ENCODE measurements at places on chromosomes 12 and 14.

- no peak for DNase-seq
These were observed 243.5 kb downstream of the BCL11B start for GRCh38 chr14:99028521-99028920.

- no peak for DNase-seq
These were observed 693.4 kb downstream of the NOVA1 start for GRCh38 chr14:25904446-25904845.

GRCh38 chr14:23396126-23396525 lies 11.9 kb downstream of the MYH6 start:
- DNase-seq = no peak

DNA sequence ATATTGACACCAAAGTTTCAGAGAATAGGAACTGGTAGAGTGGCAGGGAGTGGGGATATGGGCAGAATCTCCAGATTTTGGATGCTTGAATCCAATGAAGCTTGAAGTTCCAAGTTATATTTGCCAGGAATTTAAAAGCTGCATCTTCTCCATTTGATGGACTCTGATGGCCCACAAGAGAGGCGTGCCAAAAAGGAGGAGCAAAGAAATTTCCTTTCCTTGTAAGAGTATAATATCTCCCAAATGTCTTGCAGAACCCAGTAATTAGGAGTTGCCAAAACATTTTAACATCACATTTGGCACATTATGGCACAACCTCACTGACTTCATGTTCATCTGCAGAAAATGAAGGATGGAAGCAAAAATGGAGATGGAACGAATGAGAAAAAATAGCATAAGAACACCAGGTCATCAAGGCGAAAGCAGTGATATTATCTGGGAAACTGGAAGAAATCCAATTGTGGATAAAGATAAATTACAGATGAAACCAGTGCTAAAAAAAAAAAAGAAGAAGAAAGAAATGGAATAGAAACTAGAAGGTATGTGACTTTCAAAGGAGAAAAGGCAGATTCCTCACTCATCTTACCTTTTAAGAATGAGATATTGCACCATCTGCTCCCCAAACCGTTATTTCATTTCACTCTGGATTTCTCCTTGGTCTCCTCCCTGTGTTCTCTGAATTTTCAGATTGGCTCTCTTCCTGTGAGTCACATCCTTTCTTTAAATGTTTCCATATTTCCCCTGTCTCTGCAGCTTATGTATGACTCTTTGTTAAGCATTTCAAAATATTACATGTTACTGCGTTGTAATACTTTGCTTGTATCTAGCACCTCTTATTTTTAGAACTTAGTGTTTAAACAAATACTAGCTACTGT lies 13.5 kb upstream of the FLRT2 start:
- no peak for DNase-seq

DNA sequence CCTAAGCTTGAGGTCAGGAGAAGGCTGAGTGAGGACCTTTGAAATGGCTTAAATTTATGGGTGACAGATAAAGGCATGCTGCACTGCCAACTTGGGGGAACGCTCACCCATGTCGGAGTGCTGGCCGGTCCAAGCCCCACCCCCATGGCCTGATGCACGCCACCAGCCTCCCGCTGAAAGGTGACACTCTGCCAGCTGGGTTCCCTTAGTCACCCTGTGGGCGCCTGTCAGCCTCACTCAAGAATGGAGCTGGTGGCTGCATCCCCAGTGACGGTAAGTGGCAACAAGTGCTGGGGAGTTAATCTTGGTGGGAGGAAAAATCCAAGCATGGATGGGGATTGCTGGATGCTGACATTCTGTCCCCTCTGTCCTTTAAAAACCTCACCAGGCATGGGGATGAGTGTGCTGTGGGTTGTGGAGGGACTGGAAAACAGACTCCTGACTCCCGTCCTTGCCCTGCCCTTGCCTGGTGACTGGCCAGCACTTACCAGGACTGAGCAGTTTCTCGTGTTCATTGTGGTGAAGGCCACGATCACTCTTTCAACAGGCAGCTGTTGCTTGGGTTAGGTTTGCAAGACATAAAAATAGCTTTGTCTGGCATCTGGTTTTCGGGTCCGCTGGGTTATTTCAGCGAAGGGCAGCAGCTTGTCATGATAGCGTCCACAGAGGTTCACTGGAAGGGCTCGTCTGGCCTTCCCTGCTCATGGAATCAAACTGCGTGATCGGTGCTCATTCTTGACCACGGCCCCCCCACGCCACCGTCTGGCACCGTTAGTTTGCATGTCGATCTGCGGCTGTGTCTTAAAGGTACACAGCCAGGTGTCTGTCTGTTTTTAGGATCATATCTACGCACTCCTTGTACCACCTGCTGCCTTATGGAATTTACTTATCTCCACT lies 15.0 kb downstream of the ACACB start:
- DNase-seq = peak; percentile 29

DNA sequence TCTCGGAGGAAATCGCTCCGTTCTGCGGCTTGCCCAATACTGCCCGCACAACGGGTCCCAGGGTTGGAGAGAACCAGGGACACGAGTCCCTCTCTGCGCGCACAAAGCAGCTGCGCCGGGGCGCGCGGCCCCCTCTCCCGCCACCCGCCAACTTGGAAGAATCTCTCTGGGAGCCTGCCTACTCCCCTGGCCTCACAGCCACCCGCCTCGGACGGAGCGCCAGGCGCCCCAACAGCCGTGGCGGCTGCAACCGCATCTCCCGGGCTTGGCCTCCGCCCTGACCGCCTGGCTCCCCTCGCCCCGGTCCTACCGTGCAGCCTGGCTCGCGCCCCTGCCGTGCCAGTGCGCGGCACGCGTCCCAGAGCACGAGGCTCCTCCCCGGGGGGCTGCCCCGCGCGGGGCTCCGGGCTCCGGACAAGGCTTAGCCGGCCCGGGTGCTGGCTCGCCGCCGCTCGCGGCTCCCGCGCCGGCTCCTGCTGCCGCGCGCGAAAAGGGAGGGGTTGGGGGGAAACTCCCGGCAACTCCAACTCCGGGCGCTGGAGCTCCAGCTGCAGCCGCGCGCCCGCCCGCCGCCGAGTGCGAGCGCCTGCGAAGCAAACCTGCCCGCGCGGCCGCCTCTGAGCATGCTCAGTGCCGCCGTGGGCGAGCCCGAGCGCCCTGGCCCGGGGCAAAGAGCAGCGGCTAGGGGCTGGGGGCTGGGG lies at the start of gene STXBP6:
Gene STXBP6, minus strand, starts transcription at position 580 of the 701 bp plus-strand sequence. CDS start 75,329 bp downstream, outside the sequence.
- peak; percentile 58 for DNase-seq

DNA sequence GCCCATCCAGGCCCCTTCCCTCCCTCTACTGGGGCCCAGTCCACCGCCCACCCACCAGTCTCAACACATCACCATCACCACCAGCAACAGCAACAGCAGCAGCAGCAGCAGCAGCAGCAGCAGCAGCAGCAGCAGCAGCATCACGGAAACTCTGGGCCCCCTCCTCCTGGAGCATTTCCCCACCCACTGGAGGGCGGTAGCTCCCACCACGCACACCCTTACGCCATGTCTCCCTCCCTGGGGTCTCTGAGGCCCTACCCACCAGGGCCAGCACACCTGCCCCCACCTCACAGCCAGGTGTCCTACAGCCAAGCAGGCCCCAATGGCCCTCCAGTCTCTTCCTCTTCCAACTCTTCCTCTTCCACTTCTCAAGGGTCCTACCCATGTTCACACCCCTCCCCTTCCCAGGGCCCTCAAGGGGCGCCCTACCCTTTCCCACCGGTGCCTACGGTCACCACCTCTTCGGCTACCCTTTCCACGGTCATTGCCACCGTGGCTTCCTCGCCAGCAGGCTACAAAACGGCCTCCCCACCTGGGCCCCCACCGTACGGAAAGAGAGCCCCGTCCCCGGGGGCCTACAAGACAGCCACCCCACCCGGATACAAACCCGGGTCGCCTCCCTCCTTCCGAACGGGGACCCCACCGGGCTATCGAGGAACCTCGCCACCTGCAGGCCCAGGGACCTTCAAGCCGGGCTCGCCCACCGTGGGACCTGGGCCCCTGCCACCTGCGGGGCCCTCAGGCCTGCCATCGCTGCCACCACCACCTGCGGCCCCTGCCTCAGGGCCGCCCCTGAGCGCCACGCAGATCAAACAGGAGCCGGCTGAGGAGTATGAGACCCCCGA lies 6.8 kb upstream of the RNU7-1 start:
- DNase-seq = no peak

GRCh38 chr12:102107970-102108369 lies 11.9 kb downstream of the NUP37 start:
- no peak for DNase-seq

DNA sequence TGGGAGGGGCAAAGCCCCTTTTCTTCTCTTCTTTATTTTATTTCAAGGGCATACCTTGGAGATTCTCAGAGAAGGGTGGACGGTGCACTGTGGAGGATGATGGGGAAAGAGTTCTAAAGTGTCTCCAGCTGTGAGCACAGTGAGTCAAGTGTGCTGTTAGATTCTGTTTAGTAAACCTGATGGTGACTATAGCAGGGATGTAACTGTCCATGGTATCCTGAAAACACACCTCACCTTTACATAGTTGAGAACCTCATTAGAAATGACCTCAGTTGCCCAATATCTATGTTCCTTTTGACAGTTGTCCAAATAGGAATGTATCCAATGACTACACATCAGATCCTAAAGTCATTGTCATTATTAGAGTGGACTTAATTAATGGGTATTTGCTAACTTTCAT lies 38.0 kb downstream of the CNTN1 start:
- DNase-seq = no peak

GRCh38 chr12:102568276-102568675 lies 87.9 kb upstream of the IGF1 start:
- DNase-seq = no peak

DNA sequence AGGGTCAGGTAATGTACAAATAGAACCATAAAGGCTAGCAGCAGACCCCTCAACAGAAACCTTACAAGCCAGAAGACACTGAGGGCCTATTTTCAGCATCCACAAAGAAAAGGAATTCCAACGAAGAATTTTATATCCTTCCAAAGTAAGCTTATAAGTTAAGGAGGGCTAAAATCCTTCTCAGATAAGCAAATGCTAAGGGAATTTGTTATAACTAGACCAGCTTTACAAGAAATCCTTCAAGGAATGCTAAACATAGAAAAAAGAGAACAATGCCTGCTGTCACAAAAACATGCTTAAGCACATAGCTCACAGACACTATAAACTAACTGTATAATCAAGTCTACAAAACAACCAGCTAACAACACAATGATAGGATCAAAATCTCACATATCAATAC lies 130.7 kb upstream of the RPL10L start:
- DNase-seq = no peak

DNA sequence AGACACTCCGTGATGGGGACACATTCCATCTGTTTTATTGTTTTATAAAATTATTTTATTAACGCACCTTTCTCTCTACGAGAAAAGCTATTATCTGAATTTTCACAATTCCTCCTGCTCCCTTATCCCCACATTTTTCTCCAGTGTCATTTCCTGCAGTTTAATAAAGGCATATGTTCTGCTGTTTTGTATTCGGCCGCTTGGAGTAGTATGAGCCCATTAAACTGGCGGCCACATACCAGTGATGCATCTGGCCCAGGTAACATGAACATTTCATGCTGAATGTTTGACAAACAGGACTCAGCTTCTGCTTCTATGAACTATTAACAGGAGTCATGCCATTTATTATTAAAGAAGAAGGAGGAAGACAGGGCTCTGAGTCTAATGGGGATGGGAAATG lies 511.0 kb downstream of the TMEM121 start:
- DNase-seq = no peak

- DNase-seq = no peak
These were observed 45.8 kb downstream of the SVOP start for GRCh38 chr12:108975024-108975593.

DNA sequence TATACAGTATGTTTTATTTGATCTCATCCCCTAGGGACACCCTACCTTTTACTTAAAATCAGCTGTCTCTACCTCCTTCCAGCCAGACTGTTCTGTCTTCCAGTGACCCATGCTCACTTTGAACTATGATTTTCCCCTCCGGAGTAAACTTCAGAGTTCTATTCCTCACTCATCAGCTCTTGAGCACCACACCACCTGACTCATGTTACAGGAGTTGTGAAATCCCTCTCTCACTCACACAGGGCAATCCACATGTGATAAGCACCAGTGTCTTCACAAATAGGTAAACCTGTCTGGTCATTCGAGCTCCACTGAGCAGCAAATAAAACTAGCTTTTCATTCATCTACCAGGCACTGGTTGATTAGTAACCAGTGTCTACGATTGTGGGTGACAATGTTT lies 177.3 kb upstream of the BMP4 start:
- DNase-seq = no peak

DNA sequence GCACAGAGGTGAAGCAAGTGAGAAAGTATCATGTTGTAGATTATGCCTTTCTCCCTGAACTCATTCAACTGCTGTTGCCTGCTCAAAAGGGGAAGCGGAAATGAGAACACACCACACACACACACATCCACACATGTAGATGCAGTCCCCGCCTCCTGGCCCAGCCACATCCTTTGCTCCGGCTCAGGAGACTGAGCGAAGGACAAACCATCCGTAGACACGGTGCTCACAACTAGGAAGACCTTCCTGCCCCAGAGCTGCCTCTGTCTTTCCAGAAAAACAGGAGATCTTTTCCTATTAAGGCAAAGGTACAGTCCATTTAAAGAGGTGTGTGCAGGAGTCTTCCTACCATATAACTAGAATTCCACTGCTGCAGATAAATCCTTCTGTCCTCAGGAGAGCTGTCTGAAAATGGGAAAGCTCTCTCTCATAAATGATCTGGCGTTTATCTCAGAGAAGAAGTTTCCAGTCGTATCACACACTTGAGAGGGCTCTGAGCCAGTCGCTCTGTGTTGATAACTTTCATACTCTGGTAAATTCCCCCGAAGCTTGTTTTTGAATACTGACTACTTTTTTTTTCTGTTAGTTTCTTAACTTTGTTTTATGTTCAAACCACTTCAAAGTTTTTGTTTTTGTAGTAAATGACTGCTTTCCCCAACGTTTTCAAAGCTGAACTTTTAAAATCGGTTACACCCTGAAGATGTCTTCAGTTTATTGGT lies at the start of gene TESPA1:
Gene TESPA1, minus strand, starts transcription at position 105 of the 719 bp plus-strand sequence. CDS start 10,200 bp downstream, outside the sequence.
- no peak for DNase-seq

GRCh38 chr12:40511341-40511740 lies 180.9 kb upstream of the CNTN1 start:
- no peak for DNase-seq

- no peak for DNase-seq
These were observed 132.9 kb downstream of the CNTN1 start for GRCh38 chr12:40825156-40825555.

- no peak for DNase-seq
These were observed 16.9 kb downstream of the MEG3 start for GRCh38 chr14:100842799-100843198.

- no peak for DNase-seq
These were observed 27.8 kb upstream of the SLC38A2 start for GRCh38 chr12:46400406-46400805.
